ENCODE measurements at places on chromosomes 1 and 21.

DNA sequence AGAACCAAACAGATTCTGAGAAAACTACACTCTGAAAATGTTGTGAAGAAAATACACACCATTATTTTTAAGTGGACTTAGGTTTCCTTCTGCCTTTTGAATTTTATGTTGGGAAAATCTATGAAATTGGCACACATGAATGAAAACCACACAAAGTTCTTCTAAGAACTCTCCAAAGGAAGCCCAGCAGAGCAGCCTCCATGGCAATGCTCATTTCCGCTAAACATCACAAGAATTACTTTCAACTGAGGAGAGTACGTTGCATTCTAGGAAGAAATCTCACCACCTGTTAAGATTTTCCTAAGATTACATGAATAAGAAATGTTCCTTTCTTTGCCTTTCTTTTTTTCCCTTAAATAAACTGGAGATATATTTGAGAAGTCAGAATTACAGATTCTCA is 154.2 kb downstream of the BARHL2 start:
- no peak for DNase-seq

DNA sequence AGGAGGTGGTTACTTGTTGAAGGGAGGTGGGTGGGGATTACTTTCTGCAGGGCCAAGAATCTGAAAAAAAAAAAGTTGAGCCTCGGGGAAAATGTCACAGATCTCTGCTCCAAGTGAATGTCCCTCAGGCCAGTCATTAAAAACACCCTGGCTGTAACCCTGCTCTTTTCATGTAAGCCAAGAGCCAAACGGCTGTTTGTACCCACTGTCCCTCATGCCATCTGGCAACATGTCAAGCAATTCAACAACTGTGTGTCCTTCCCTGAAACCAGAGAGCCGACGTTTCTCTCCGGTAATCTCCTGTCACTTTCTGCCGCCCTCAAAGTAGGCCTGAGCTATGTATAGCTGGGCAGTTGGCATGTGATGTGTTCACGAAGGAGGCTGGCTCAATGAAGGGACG is 14.7 kb downstream of the CASQ2 start:
- peak; percentile 94 for DNase-seq

GRCh38 chr1:3482378-3482849 is 27.9 kb downstream of the ARHGEF16 start:
- no peak for DNase-seq

GRCh38 chr1:100955322-100955721 is 59.4 kb downstream of the SLC30A7 start:
- no peak for DNase-seq

- DNase-seq: peak; percentile 31
Measured at GRCh38 chr1:83508485-83509151, 490.3 kb downstream of the TTLL7 start.

DNA sequence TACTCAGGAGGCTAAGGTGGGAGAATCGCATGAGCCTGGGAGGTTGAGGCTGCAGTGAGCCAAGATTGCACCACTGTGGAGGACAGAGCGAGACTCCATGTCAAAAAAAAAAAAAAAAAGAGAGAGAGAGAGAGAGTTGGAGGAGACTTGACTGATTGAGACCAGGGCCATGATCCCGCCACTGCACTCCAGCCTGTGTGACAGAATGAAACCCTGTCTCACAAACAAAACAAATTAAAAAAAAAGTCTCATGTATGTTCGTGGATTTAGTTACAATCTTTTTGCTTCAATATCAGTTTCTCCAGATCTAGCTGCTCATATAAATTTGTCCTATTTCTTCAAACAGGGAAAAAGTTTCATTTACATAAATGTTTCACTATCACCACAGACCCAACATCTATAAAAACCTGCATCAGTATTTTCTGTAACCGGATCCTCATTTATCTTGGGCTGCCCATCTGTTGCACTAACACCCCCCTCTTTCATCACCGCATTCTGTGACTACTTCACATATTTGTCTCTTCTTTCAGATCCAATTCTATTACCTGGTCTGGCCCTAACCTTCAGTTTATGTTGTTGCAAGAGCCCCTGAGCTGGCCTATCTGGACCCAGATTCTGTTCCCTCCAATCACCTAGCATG is 127.0 kb downstream of the GREM2 start:
- no peak for DNase-seq

- DNase-seq: no peak
Measured at GRCh38 chr1:170659399-170660035, 4.4 kb upstream of the PRRX1 start.

GRCh38 chr1:31230378-31230777 is 9.3 kb downstream of the NKAIN1 start:
- DNase-seq: no peak

DNA sequence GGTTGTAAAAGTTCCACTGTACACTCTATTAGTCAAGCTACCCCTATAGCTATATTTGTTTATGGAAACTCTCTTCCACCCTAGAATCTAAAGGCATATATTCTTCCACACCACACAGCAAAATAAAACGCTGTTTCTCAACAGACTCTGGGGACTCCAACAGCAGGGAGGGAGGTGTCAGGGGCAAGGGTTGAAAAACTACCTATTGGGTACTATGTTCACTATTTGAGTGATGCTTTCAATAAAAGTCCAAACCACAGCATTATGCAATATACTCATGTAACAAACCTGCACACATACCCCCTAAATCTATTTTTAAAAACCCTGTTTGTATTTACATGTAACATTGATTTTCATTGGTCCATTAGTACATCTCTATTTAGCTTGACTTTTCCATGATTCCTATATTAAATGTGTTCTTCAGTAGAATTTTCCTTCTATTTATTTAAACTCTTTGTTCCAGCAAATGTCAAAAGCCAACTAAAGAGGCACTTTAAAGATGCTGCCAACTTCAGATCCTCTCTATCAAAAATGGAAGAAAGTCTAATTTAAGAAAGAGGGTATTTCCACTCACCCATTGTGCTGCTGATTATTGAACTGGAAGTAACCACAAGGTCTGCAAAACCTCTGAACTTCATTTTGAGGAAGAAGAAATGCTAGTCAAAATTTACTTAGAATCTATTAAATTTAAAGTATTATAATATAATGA is 26.2 kb downstream of the RGS7 start:
- no peak for DNase-seq

GRCh38 chr1:71153826-71154225 is 73.0 kb upstream of the ZRANB2 start:
- DNase-seq: no peak

All from gastrocnemius medialis (tissue), 4 donors.